ENCODE measurements at places on chromosomes 12 and 14.

DNA sequence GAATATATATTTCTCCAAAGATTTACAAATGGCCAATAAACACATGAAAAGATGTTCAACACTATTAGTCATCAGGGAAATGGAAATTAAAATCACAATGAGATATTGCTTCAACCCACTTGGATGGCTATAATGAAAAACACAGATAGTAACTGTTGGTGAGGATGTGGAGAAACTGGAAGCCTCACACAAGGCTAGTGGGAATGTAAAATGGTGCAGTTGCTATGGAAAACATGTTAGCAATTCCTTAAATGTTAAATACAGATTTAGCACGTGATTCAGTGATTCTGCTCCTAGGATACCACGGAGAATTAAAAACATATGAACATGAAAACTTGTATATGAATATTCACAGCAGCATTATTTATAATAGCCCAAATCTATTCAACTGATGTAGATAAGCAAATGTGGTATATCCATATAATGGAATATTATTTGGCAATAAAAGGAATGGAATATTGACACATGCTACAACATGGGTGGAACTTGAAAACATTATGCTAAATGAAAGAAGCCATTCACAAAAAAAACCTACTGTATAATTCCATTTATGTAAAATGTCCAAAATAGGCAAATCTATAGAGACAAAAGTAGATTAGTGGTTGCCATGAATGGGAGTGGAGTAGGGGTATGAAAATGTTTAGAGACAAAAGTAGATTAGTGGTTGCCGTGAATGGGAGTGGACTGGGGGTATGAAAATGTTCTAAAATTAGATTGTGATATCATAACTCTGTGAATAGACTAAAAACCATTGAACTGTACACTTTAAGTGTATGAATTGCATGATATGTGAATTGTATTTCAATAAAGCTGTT is 227.1 kb upstream of the DDHD1 start:
- no peak for DNase-seq

DNA sequence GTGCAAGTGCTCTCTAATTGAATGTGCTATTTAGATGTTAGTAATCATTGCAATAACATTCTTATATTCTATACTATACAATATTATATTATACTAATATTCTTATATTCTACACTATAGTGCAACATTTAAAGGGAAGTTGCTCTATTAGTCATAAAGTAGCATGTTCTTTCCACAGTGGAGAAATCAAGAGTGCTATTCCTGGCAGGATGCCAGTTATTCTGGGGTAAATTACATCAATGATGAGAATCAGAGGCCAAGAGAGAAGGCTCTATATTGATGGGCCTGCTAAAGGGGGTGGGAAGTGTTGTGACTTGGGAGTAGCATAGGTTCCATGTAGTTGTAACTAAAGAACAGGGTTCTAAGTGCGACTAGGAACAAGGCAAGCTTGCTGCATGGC is 121.5 kb downstream of the SLC15A5 start:
- no peak for DNase-seq

- DNase-seq: no peak
These were observed 132.9 kb upstream of the DAAM1 start for GRCh38 chr14:59055439-59056045.

DNA sequence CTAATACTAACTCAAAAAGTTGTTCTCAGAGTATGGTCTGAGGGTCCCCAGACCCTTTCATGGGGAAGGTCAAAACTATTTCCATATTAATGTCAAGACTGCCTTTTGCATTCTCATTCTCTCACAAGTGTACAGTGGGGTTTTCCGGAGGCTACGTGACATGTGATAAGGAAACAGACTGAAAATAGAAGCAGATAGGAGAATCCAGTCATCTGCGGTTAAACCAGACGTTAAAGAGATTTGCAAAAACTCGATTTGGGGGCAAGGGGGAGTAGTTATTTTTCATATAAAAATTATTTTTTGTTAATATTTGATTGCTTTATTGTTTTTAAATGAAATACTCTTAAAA is 1.0 kb upstream of the NAP1L1 start:
- no peak for DNase-seq

GRCh38 chr12:32756476-32757066 is 874 bp upstream of the YARS2 start:
- DNase-seq: no peak

- DNase-seq: no peak
These were observed 62.0 kb upstream of the PYGL start for GRCh38 chr14:51006324-51006723.

DNA sequence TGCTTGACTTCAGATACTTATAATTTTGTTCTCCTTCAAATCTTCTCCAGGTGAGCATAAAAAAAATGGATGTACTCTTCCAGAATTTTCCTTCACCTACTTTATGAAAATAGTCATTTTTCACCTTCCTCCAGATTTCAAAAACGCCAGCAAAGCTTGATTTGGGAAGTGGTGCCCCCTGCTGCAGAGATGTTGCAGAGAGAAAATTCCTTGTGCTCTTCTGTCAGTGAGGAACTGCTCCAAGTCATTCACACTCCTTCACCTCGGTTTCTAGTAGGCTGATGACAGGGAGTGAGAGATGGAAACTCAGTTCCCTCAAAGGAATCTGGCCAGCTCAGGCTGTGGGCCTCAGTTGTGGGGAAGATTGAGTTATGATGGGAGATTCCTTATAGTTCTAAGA is 24.2 kb upstream of the RNASE3 start:
- DNase-seq: no peak

GRCh38 chr12:58932806-58933681 is 12.7 kb upstream of the LRIG3 start:
- no peak for DNase-seq

GRCh38 chr12:90129366-90130030 is 420.9 kb upstream of the ATP2B1 start:
- no peak for DNase-seq

GRCh38 chr12:65937806-65938205 is 113.5 kb downstream of the HMGA2 start:
- DNase-seq: no peak

DNA sequence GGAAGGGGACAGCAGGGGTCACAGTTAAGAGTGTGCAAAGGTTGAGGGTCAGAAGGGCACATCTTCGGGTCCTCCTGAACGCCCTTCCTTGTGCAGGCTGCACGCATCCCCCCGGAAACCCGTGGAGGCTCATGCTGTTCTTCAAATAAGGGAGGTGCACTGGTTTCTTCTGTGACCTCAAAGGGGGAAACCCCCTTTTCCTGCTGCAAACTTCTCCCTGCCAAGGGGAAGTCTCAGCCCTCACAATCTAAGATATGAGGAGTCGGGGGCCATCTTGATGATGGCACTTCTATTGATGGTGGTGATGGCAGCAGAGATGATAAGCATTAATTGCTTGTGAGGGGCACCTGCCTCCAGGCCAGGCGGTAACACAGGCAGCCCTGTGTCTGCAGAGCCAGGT is 40.0 kb downstream of the ISCA2 start:
- DNase-seq: no peak

DNA sequence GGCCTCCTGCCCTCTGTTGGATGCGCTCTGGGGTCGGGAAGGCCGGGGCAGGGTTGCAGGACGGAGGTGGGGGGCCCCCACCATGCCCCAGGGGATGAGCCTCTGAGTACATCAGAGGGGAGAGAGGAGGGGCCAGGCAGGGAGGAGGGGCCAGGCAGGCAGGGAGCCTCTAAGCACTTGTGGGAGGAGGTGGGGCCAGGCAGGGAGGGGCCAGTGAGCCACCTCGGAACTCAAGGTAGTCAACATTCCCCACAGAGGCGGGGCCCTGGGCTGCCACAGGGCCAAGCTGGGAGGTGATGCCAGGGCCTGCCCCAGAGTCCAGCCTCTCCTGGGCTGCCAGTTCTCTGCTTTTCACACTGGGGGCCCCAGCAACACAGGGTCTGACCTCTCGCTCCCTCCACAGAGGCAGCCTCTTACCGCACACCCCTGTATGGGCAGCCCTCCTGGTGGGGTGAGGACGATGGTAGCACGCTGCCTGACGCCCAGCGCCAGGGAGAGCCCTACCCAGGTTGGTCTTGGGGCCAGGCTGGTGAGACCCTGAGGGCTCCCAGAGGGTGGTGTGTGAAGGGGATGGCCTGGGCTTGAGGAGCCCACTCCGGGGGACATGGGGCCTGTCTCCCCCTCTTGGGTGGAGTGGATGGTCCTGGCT is 17.4 kb downstream of the CEP170B start:
- no peak for DNase-seq

DNA sequence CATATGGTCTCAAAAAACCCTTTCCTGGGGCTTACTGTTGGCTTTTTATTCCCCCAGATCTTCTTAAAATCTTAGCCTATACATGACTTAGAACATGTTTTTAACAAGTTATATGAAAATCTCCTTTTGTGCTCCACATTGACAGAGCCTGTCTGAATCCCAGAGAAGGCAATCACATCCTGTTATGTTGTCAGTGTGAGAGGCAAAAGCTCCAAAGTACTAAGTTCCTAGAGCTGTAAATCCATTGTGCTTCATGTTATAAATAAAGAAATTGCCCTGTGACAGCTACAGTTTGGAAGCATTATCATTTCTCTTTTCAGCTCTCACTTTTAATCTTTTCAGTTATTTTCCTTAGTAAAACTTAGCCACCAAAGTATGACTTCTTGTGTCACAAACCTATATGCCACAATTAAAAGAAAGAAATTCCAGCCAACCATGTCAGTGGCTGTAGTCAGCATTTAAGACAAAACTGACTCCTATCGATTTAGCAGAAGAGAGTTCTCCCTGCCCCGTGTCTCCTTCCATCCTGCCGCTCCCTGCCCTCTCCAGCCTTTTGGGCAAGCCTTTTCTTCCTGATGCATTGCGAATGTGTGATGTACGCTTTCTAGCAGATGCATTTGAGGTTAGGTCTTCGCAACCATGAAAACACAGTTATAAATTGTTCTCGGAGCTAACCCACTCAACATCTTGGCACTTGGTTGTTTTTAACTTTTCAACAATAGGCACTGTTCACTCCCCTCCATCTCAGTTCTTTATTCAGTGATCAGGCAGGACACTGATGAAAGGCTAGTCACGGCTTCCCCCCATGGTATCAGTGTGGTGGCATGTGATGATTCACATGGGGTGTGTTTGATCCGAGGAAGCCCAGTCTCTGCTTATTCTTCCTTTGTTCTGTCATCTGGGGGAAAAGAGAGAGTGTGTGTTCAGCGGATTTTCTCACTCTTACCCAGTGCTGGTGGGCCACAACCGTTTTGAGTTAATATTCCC is 143.5 kb downstream of the SSPN start:
- no peak for DNase-seq

DNA sequence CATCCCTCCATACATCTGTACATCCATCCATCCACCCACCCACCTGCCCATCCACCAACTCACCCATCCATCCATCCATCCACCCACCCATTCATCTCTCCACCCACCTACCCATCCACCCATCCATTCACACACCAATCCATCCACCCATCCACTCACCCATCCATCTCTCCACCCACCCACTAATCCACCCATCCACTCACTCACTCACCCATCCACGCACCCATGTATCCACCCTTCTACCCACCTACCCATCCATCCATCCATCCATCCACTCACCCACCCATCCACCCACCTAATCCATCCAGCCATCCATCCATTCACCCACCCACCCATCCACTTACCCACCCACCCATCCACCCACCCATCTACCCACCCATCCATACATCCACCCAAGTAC is 16.2 kb downstream of the GALNT9 start:
- no peak for DNase-seq

- DNase-seq: no peak
These were observed 20.9 kb downstream of the SYNE3 start for GRCh38 chr14:95495538-95496025.

DNA sequence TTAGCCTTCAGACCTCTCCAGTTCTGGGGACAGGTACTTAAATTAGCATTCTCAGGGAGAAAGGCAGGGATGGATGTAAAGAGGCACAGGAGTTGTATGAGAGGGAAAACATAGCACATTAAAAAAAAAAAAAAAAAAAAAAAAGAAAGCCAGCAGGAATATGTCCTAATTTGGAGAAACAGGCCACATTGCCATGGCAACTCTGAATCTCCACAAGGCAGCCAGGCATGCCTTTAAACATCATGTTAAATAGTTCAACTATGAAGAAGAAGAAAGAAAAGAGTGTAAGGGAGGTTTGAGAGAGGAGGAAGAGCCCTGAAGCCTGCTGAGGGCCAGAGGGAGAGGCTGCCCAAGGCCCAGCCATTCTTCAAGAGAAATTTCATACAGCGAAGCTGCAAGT is 145.8 kb downstream of the GRIN2B start:
- DNase-seq: no peak

GRCh38 chr12:88468581-88468980 is 111.7 kb downstream of the KITLG start:
- no peak for DNase-seq

- no peak for DNase-seq
These were observed 200.3 kb downstream of the GPHN start for GRCh38 chr14:66708267-66708666.

Measured in thoracic aorta (tissue), 2 donors.